Activated CD4-positive, alpha-beta T cell treated with anti-CD3 and anti-CD28 coated beads, Interleukin-2, Interleukin-4, amounts not matched to agents 100 ng/mL and 50 ng/mL, durations not matched to agents 16 hours and 8 hours (primary cell): ENCODE measurements at places on chromosomes 1 and 21.

GRCh38 chr1:66732407-66733166, 19.7 kb upstream of the DYNLT5 start:
- DNase-seq: peak; percentile 58

GRCh38 chr1:119006406-119007279, 18.5 kb upstream of the TBX15 start:
- DNase-seq: no peak

- DNase-seq: no peak
Measured at GRCh38 chr21:33115631-33116510, 45.9 kb downstream of the OLIG1 start.

GRCh38 chr1:9753121-9753531, 70.6 kb downstream of the CLSTN1 start:
- DNase-seq: no peak

DNA sequence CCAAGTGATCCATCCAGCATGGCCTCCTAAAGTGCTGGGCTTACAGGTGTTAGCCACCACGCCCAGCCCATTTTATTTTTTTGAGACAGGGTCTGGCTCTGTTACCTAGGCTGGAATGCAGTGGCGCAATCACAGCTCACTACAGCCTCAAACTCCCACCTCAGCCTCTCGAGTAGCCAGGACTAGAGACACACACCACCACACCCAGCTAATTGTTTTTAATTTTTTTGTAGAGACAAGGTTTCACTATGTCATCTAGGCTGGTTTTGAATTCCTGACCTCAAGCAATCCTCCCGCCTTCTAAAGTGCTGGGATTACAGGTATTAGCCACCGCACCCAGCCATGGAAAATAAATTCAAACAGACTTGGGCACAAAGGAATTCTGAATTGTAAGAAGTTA, 31.9 kb downstream of the PUM1 start:
- DNase-seq: no peak

- DNase-seq: peak; percentile 4
Measured at GRCh38 chr1:50308878-50309277, 114.4 kb downstream of the DMRTA2 start.

DNA sequence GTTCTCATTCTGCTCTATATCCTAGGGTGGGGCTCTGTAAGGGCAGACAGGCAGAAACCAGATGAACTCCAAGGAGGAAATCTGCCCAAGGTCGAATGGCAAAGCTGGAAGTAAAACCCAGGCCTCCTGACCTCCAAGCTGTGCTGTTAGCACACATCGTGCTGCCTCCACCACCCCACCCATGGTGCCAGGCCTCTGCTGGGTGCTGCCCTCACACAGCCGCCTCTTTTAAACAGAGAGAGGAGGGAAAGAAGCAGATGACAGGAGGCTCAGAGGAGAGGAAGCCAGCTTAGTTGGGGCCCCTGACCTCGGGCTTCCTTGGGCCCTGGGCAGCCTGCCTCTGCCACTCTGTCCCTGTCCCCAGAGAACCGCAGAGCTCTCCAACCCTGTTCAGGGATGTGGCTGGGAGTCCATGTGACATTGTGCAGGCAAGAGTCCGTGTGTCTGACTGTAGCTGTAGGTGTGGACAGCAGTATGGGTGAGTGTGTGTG, 1.1 kb downstream of the SYNC start:
- no peak for DNase-seq

DNA sequence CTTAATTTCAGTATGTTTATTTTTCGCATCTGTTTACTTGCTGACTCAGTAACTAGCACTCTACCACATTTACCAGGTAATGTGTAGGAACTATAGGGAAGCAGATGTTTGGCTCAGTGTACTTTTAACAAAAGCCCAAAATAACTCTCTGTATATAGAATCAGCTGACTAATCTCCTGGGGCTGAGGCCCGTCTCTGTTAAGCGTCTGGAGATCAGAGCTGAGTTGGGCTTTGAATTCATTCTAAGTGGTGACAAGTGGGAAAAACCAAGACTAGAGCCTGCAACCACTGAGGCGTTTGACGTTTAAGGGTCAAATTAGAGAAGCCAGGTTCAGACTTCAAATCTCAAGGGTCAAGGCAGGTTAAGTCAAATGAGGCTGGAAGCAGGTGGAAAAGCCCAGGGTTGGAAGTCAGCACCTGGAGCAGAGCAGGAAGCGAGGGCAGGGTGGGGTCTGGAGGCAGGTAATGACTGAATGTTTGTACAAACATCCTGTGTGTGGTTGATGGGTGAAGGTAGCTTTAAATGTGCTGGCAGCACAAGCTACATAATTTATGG, 56.8 kb upstream of the LYST start:
- no peak for DNase-seq

DNA sequence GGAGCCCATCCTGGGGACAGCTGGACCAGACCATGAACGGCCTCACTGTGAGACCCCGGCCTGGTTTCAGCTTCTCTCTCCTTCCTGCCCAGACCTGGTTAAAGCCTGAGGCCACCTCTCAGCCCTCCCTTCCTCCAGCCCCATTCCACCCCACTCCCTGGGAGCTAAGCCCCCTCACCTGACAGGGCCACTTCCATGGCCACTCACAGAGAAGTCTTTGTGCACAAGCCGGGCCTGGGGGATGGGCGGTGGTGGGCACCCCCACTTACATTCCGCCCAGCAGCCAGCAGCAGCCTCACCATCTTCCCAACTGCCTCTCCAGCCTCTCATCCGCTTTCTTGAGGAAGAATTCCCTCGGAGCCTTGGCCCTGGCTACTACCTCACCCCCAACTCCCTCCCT, 40.4 kb downstream of the RHBG start:
- DNase-seq: no peak
